ENCODE measurements at places on chromosomes 13 and 19.

- no peak for DNase-seq
Measured at GRCh38 chr13:94974015-94974951, 261.9 kb upstream of the SOX21 start.

DNA sequence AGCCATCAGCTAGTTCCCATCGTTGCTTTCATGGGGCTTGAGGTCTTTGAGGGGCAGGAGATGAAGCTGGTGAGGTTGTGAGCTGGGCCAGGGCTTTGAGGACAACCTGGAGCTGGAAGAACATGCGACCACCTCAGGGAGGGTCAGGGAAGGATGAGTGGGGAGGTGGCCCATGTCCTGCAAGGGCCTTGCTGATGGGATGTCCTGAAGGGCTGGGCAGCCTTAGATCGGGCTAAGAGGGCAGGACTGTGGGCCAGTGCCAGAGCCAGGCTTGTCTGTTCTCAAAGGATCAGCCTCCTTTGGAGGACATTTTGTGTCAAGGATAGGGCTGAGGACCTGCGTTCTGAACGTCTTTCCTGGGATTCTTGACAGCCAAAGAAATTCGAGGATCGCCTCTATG is 10.5 kb downstream of the CYTH2 start:
- DNase-seq: no peak

DNA sequence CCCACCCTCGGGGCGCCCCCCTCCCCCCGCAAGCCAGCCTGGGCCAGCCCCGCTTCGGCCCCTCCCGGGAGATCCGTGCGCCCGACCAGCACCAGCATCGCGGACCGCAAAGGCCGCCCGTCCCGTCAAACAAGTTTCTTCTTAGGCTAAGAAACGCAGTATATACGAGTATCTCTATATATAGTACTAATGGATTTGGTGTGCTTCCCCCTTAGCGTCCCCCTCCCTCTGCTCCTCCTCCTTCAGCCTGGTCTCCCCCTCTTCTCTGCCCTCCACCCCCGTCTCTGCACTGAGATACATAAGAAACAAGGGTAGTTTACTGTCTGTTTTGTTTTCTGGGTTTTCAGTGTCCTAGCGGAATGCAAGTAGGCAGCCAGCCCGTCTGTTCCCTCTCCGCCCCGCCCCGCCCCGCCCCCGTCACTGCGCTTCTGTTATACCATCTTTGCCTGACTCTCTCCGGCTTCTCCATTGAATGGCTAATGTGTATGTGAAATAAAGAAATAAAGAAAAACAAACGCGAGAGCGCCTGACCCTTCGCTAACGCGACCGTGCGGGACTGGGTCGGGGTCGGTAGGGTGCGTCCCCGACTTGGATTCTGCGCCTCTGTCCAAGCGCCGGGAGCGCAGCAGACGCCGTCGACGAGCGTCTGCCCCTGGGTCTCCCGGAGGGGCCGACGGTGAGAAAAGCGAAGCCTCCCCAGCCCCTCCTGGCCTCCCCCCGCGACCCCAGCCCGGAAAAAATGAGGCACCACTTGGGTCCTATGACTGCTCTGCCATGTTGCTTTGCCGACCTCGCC is 4.2 kb downstream of the LYL1 start:
- no peak for DNase-seq

- DNase-seq: no peak
Measured at GRCh38 chr13:41312176-41312500, 1.1 kb downstream of the NAA16 start.

- DNase-seq: no peak
Measured at GRCh38 chr13:113047587-113047986, 58.0 kb upstream of the F7 start.

Data from stimulated activated CD4-positive, alpha-beta T cell treated with anti-CD3 and anti-CD28 coated beads, Interleukin-1b, Interleukin-23, amount 100 ng/mL, for 4 hours (primary cell).